Natural killer cell (primary cell): ENCODE measurements at places on chromosomes 6 and 20. TPM values are rescaled to one million over a fixed set of nuclear protein-coding genes. Genes with fewer than 3 reads are reported as not detected.

PBOV1 gene
- not detected for total RNA-seq

OPRM1 gene
- total RNA-seq, result not detected

SLC17A3 gene
- 1.6 TPM for total RNA-seq

HLA-DMB gene
- total RNA-seq, result 19.5 TPM

ENPP3 gene
- total RNA-seq, result 1.8 TPM

HEY2 gene
- total RNA-seq, result 0.66 TPM

FAM83D gene
- 2.7 TPM for total RNA-seq

SPDEF gene
- 0.25 TPM for total RNA-seq

RTF2 gene
- total RNA-seq, result 89.1 TPM

SRSF12 gene
- 0.45 TPM for total RNA-seq

REM1 gene
- total RNA-seq, result not detected

ERVFRD-1 gene
- total RNA-seq, result not detected

TRIM40 gene
- 0.30 TPM for total RNA-seq

PI16 gene
- 1.8 TPM for total RNA-seq

GCNT2 gene
- 0.79 TPM for total RNA-seq

MCCD1 gene
- total RNA-seq, result not detected

SYCP2 gene
- total RNA-seq, result 7.0 TPM

SIRPA gene
- 7.5 TPM for total RNA-seq

C6orf47 gene
- total RNA-seq, result 27.4 TPM

PKIB gene
- 0.95 TPM for total RNA-seq

LY6G5C gene
- total RNA-seq, result 2.7 TPM

ANKRD6 gene
- 4.5 TPM for total RNA-seq

RIPPLY2 gene
- not detected for total RNA-seq

STMND1 gene
- not detected for total RNA-seq

ATP6V1G2 gene
- total RNA-seq, result 1.0 TPM

CRIP3 gene
- total RNA-seq, result 5.3 TPM

ACTL10 gene
- total RNA-seq, result 2.2 TPM

FAXC gene
- total RNA-seq, result not detected

TAP1 gene
- total RNA-seq, result 179 TPM

HLA-DQA1 gene
- 7.0 TPM for total RNA-seq

SAMD3 gene
- total RNA-seq, result 413 TPM

IRF4 gene
- total RNA-seq, result 3.5 TPM

NR2E1 gene
- not detected for total RNA-seq

NFKBIE gene
- 61.5 TPM for total RNA-seq

LGSN gene
- not detected for total RNA-seq

RBM24 gene
- not detected for total RNA-seq

ARMC12 gene
- total RNA-seq, result 0.59 TPM

SAMD10 gene
- total RNA-seq, result 22.3 TPM

PPP1R11 gene
- 52.9 TPM for total RNA-seq

SLC17A1 gene
- 0.27 TPM for total RNA-seq

CST5 gene
- total RNA-seq, result not detected

IL17F gene
- total RNA-seq, result not detected

RNF182 gene
- total RNA-seq, result not detected

HSPA1B gene
- 112 TPM for total RNA-seq

LHFPL5 gene
- total RNA-seq, result not detected

PPP1R3G gene
- not detected for total RNA-seq

LY6G6D gene
- 0.94 TPM for total RNA-seq

FAM83C gene
- not detected for total RNA-seq

SLC2A10 gene
- 0.79 TPM for total RNA-seq

FNDC1 gene
- total RNA-seq, result not detected

HSP90AB1 gene
- 256 TPM for total RNA-seq

RIMS1 gene
- total RNA-seq, result not detected

SAYSD1 gene
- total RNA-seq, result 11.3 TPM

RGS17 gene
- total RNA-seq, result 0.45 TPM

OPRL1 gene
- total RNA-seq, result 1.2 TPM
